ENCODE measurements at places on chromosomes 7 and 10.

DNA sequence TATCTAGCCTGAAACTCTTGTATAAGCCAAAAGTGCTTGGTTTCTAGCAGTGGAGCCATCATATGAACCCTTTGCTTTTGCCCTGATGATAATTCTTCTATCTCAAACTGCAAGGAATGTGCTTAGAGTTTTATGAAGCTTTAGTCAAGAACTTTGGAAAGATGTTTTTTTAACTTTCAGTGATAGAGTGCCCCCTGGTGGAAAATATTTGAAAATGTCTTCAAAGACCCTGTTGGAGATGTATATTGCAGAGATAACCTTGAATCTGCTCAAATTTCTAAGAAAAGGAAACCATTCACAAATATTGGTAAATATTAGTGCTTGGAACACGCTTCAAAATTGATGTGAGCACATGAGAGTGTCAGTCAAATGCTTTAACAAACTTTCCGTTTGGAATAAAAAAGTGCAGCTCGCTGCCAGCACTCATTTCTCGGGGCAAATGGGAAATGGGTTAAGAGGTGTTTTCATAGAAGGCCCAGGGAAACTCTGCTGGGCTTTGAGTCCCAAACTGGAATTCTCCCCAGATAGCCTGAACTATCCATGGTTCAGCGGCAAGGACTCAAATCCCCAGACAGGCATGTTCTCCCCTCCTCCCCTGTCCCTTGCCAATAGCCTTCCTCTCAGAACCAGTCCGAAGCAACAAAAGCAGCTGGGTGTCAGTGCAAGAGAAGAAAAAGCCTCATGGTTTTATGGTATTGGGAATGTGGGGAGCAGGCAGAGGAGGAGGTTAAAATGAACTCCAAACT, 129.3 kb downstream of the MYOF start:
- DNase-seq = peak; percentile 50

DNA sequence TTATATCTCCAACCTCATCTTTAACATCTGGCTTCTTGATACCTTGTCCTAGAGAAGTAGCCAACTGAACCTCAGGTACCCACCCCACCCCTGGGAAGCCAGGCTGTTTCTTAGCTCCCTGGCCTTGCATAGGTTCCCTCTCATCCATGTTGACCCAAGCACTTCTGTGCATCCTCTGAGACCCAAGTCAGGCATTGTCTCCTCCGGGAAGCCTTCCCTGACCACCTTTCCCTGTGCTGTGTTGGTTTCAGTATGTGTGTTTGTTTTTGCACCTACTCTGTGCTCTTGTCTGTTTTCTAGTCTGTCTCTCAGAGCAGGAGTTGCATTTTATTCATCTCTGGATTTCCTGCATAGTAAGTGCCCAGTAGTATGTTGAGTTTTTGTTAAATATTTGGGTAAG, 93.4 kb upstream of the ANLN start:
- no peak for DNase-seq

- DNase-seq = peak; percentile 64
These were observed 62.1 kb downstream of the SDHAF3 start for GRCh38 chr7:97179454-97180104.

GRCh38 chr7:80106498-80107113, 28.0 kb upstream of the GNAI1 start:
- DNase-seq = no peak

GRCh38 chr7:46532571-46532970, 611.5 kb upstream of the IGFBP3 start:
- no peak for DNase-seq

GRCh38 chr7:46885167-46885566, 696.7 kb downstream of the TNS3 start:
- no peak for DNase-seq

DNA sequence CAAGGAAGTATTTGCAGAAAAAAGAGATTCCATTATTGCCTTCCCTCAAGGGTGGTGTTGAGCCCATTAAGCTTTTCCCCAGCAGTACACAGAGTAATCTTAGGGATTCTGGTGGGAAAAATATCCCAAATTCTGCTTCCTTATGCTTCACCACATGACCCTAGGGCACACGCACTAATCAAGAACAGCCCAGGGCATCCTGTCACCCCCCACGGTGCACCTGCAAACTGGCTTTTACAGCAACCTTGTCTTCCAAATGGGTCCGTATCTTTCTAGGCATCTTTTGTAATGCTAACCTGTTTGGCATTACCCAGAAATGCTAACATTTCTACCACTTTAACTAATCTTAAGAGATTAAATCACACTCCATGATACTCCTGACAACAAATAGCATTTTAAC, 926 bp upstream of the C7orf33 start:
- DNase-seq = no peak

GRCh38 chr7:157399086-157399687, 62.4 kb downstream of the DNAJB6 start:
- no peak for DNase-seq

DNA sequence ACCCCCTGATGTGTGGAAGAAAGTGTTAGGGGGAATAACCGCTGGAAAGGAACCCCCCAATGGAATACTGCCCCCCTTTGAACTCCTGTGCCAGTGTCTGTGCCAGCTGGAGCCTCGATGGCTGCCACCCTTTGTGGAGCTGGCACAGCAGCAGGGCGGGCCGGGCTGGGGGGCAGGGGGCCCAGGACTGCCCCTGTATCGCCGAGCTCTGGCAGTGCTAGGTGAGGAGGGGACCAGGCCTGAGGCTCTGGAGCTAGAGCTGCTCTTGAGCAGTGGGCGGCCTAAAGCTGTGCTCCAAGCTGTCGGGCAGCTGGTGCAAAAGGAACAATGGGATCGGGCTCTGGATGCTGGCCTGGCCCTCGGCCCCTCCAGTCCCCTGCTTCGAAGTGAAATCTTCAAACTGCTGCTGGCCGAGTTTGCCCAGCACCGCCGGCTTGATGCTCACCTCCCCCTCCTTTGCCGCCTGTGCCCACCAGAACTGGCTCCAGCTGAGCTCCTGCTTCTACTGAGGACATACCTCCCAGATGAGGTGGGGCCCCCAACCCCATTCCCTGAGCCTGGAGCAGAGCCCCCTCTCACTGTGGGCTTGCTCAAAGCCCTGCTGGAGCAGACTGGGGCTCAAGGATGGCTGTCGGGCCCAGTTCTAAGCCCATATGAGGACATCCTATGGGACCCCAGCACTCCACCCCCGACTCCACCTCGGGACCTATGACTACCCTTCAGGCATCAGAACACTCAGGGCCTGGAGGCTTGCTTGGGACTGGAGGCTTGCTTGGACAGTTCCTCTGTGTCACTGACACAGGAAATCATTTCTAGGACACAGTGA, 2.2 kb downstream of the HPS6 start:
- no peak for DNase-seq

GRCh38 chr10:14010101-14010558, 320.6 kb downstream of the FRMD4A start:
- DNase-seq = no peak

- DNase-seq = no peak
These were observed 275.7 kb downstream of the XPNPEP1 start for GRCh38 chr10:109647627-109648026.

DNA sequence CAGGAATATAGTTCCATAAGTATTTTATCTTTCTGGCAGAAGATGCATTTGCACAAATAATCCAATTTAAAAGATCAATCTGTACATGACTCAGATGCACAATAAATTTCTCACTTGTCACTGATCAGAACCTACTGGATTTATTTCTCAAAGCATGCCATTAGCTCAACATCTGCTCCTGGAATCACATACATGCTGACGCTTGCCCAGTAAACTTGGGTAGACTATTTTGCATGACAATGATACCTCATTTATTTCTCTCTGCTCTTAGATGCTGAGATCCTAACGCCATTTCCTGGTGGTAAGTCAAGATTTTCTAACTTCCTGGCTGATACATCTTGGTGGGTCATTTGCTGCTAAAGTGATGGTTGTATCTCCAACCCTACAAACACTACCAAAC, 33.8 kb upstream of the C10orf120 start:
- DNase-seq = no peak

- DNase-seq = peak; percentile 67
These were observed 6.5 kb downstream of the FZD8 start for GRCh38 chr10:35635576-35635975.

DNA sequence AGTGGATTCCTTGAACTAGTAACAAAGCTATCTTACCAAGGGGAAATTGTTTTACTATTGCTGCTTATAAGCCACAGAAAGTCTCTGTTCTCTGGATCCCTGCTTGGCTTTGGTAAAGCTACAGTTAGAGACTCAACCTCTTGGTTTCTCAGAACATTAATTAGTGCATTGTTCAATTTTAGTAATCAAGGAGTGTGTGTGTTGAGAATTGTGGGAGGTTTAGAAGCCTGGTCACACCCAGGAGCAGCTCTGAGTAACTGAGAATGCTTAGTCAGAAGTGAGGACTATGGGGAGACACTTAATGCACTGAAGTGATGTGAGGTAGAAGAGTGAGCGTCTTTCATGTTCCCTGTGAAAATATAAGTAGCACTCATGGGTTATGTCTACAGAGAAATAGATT, 8.2 kb upstream of the ACTA2 start:
- no peak for DNase-seq

GRCh38 chr7:19001854-19002253, 115.6 kb downstream of the TWIST1 start:
- DNase-seq = no peak

DNA sequence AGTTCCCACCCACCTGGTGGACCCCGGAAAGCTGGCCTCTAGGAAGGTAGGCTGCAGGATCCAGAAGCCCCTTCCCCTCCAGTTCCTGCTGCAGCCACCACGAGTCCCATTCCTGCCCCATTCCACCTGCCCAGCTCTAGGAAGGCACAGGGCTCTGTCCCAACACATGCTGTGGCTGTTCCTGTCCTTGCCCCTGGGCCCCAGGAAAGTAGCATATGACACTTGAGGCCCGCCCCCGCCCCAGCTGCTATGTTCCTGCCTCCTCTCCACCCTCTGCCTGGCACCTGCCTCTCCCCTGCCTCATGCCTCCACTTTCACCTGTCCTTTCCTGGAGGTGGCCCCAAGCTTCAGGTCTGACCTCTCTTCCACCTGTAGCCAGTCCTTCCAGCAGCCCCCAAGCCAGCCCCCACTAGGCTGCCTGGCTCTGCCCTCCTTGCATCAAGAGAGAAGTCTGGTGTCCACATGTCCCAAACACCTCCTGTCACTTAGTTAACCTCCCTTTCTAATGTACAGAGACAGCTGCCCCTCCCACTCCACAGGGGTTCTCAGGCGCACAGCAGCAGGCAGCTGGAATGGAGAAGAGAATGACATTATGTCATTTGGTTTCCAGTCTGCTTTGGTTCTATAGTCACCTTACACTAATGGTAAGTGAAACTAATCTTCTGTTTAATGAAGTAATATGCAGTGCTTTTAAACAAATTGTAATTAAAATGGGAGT, 22.7 kb downstream of the YKT6 start:
- DNase-seq = peak; percentile 48

DNA sequence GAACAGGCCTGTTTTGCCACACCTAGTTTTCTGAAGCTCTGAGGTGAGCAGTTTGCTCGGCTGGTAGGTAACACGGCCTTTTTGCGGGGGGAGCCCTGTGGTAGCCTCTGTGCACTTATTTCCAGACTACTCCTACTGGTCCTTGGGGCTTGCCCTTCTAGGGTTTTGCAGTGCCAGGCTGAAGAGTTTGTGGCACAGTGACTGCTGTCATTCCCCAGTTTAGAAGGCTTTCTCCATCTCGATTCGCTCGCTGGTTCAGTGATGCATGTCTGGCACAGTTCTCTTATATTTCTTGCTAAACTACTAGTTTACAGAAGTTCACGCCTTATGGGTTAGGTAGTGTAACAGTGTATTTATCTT, 711 bp downstream of the KIF20B start:
- DNase-seq = peak; percentile 29

DNA sequence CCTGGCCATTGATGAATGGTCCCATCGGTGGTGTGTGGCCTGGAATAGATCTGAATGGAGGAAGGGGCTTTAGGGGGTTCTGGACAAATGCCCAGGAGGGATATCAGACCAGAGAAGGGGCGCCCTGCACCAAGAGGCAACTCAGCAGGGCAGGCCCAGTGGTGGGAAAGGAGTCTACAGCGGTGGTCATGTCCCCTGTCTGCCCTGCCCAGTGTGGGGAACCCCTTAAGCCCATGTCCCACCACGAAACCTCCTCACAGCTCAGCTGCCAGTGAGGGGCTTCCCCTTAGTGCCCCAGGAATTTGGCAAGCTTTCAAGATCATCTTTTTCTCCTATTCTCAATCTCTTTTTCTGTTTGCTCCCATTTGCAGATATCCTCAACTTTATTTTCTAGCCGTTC, 14.1 kb upstream of the CCSER2 start:
- DNase-seq = no peak
